ENCODE measurements at places on chromosomes 2 and 18.

- DNase-seq = no peak
- peak overlapping the region; percentile 29 for H3K27ac ChIP-seq
- H3K36me3 ChIP-seq = no peaks in the 10 kb centered on the region
- peaks cover 13% of the 10 kb centered on the region for H3K4me1 ChIP-seq
These were observed 103.5 kb downstream of the SPTBN1 start for GRCh38 chr2:54559593-54560145.

DNA sequence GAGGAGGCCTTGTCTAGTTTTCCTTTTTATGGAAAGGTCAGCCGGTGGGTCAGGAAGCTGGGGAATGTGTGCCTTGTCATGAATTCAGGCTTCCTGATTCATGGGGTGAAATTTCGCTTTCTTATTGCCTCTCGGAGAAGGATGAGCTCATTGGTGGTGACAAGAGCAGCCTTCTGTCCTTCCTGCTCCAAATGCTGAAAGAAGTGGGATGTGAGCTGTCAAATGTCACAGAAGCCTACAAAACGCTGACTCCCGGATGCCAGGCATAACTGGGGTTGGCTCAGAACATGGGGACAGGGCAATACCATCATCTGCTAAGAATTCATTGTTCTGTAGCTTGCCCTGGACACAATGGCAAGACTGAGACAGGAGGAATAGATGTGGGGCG, 55.8 kb upstream of the FAM136A start:
- no peak for DNase-seq
- H3K4me1 ChIP-seq = peaks cover 4% of the 10 kb centered on the region
- H3K27me3 ChIP-seq = no peaks in the 10 kb centered on the region
- H3K4me3 ChIP-seq = no peak overlapping the region
- H3K27ac ChIP-seq = no peak overlapping the region

DNA sequence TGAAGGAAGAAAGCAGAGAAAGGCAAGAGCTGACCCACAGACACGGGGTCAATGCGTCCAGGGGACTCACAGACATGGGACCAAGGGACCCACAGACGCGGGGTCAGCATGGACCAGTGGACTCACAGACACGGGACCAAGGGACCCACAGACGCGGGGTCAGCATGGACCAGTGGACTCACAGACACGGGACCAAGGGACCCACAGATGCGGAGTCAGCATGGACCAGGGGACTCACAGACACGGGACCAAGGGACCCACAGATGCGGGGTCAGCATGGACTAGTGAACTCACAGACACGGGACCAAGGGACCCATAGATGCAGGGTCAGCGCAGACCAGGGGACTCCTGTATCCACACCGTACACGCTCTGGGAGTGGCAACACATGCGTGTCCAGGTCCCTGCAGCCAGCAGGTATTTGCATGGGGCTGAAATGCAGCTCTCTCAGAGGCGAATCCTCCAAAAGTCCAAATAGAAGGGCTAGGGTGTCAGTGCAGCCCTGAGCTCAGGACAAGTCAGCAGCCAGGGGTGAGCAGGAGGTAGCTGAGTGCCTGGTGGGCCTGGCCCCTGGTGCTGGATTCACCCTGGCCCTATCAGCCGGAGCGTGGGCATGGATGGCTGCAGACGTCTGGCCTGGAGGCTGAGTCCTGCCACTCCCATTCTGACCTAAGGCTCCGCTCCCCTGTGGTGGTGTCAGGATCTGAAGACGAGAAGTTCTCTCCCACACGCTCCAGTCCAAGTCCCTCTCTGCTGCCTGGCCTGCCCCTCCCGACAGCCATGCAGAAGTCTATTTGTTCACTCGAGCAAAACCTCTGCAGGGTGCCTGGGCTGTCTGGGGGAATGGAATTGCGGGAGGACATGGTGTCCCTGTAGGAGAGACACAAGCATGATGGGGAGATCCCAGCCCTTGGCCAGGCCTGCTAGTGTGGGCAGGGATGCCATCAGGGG, 28.5 kb downstream of the TMEM18 start:
- no peak for DNase-seq
- no peaks in the 10 kb centered on the region for H3K36me3 ChIP-seq
- no peak overlapping the region for H3K27ac ChIP-seq
- H3K27me3 ChIP-seq = peaks cover 2% of the 10 kb centered on the region
- peaks cover 4% of the 10 kb centered on the region for H3K4me1 ChIP-seq
- no peak overlapping the region for H3K4me3 ChIP-seq

GRCh38 chr2:3325458-3326181, 52.0 kb downstream of the EIPR1 start:
- no peak overlapping the region for H3K4me3 ChIP-seq
- no peak overlapping the region for H3K27ac ChIP-seq
- no peak for DNase-seq
- peaks cover 16% of the 10 kb centered on the region for H3K36me3 ChIP-seq
- H3K27me3 ChIP-seq = no peaks in the 10 kb centered on the region

DNA sequence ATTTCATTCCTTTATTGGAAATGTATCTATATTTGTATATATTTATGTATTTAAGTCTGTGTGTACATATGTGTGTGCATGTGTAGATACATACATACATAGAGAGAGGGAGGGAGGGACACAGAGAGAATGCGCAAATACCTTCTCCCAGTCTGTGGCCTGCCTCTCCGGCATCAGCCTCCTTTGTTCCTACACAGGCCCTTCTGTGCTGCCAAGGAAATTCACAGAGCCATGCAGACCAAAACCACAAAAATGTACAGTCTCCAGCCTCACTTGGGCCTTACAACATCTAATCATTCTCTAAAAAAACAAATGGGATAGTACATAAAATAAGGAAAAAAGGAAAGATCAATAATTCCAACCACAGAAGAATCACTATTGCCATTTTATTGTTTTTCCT, 8.8 kb upstream of the CRACDL start:
- no peak overlapping the region for H3K4me3 ChIP-seq
- H3K36me3 ChIP-seq = no peaks in the 10 kb centered on the region
- peaks cover 4% of the 10 kb centered on the region for H3K4me1 ChIP-seq
- H3K27ac ChIP-seq = no peak overlapping the region
- DNase-seq = no peak
- peaks cover 13% of the 10 kb centered on the region for H3K27me3 ChIP-seq

GRCh38 chr2:164538240-164538866, 82.9 kb downstream of the GRB14 start:
- peak; percentile 26 for DNase-seq
- H3K4me1 ChIP-seq = no peaks in the 10 kb centered on the region
- no peak overlapping the region for H3K27ac ChIP-seq
- no peaks in the 10 kb centered on the region for H3K27me3 ChIP-seq

DNA sequence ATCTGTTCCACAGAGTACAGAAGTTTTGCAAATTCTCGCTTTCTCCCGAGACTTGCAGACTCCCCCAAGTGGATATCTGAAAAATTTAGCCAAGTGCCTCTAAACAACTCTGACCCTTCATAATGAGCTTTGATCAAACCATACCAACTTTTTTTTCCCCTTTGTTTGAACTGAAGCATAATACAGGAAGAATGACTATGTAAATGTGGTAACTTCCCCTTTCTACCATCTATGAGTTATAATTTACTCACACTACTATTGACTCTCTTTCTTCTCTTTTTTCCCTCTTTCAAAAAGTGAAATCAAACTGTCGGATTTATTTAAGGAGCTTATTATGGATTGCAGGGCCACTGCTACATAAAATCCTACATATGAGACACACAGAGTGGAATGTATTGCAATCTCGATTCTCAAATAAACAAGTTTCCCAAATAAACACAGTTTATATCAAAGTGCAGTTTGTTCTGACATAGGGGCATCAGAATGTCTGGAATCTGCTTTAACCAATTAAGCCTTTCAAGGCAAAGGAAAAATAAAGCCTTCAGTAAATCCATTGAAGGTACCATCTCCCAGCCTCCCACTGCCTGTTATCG, 1.4 kb upstream of the ZNF804A start:
- peaks cover 4% of the 10 kb centered on the region for H3K27me3 ChIP-seq
- no peaks in the 10 kb centered on the region for H3K4me1 ChIP-seq
- no peaks in the 10 kb centered on the region for H3K36me3 ChIP-seq
- DNase-seq = peak; percentile 20

DNA sequence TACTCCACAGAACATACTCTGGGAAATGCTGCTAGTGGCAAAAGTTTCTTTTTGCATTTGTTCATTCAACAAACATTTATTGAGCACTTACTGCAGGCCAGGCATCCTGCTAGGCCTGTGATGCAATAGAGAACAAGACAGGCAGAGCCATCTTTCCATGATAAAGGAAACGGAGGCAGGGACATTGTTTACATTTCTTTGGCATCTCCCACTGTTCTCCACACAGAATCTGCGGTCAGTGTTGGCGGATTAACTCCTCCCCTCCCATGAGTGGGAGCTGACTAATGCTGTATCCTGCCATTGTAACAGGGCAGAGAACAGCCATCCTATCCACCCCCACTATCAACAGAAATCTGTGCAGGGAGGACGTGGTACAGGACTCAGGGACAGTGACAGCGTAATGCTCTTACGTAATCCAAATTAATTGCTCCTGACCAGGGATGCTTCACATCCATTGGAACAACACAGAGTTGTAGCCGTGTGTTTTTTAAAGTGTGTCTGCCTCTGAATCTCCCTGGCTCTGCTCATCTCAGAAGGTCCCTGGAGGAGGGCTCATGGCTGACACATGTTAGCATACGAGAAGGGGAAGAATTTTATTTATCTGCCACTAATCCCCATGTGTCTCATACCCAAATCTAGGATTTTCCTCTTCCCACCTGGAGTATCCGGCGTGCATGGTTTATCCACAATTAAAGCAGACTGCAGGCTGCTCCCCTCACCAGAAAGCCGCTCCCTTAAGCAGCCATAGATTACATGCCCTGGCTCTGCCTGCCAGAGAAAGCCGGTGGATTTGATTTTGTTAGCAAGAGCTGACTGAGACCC, 32.3 kb downstream of the STEAP3 start:
- DNase-seq = no peak
- peaks cover 15% of the 10 kb centered on the region for H3K4me1 ChIP-seq
- no peaks in the 10 kb centered on the region for H3K36me3 ChIP-seq

DNA sequence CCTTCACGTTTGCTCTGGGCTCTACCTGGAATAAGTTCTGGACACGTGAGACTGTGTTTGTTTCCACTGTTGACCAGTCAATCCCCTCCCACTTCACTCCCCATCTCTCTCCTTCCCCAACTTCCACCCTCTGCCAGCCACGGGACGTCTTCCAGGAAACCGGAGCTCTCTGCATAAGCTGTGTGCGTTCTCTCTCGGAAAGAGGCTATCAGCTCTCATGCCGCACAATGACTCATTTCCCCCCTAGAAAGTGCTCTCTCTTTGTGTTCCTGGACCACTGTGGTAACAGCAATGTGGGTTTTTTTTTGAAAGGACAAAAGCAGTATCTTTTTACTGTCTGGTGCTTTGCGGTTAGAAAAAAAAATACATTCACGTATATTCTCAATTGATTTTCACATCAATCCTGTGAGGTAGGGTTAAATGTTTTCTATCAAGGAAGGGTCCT, 10.2 kb downstream of the PROKR1 start:
- H3K4me1 ChIP-seq = peaks cover 8% of the 10 kb centered on the region
- DNase-seq = no peak
- no peak overlapping the region for H3K4me3 ChIP-seq
- no peak overlapping the region for H3K27ac ChIP-seq
- no peaks in the 10 kb centered on the region for H3K27me3 ChIP-seq
- no peaks in the 10 kb centered on the region for H3K36me3 ChIP-seq

- H3K4me3 ChIP-seq = no peak overlapping the region
- no peak overlapping the region for H3K27ac ChIP-seq
- H3K4me1 ChIP-seq = no peaks in the 10 kb centered on the region
- no peak for DNase-seq
- no peaks in the 10 kb centered on the region for H3K36me3 ChIP-seq
These were observed 22.6 kb upstream of the PROKR1 start for GRCh38 chr2:68620772-68621171.

- no peak overlapping the region for H3K27ac ChIP-seq
- no peak overlapping the region for H3K4me3 ChIP-seq
- no peak for DNase-seq
- H3K4me1 ChIP-seq = peaks cover 24% of the 10 kb centered on the region
These were observed 54.1 kb upstream of the HS6ST1 start for GRCh38 chr2:128372621-128373341.

- H3K4me1 ChIP-seq = no peaks in the 10 kb centered on the region
- no peaks in the 10 kb centered on the region for H3K27me3 ChIP-seq
- DNase-seq = no peak
- no peak within 1 kb of the TSS for H3K4me3 ChIP-seq
- H3K27ac ChIP-seq = no peak within 1 kb of the TSS
- no peaks in the 10 kb centered on the region for H3K36me3 ChIP-seq
These were observed at the start of gene DSG3 for GRCh38 chr18:31447530-31448191. DSG3 (plus strand) TSS chr18:31447741; CDS start chr18:31447878, 137 bp downstream.

DNA sequence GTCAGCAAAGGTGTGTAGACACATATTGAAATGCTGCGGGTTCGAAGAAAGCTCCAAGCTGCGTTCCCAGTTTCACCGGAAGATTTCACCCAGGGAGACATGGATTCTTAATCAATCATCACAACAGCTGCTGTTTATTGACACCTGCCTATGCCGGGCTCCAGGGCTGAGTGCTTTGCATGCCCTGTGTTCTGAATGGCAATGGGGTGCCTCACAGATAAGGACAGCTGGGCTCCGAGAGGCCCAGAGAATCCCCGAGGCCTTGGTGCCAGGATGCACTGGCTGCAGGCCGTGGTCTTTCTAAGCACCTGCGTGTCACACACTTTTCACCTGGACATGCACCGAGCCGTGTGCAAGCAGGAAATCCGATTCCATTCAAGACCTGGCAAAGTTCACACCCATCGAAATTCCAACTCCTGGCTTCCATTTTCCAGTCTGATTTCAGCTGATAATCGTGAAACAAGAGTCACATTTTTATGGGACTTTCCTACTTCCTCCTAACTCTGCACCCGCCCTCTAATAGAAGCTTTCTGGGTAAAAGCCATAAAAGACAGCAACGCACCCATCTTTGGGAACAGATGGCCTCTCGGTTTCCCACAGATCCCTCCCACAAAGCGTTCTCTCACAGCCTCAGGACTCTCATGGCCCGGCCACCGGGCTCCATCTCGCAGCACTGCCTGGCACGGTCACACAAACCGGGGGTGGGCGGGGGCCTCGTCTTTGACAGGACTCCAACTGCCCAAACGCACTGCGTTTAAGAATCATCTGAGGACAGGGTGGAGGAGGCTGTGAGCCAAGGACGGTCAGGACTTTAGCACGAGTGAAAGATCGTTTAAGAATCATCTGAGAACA, 245.6 kb upstream of the SALL3 start:
- no peak overlapping the region for H3K27ac ChIP-seq
- no peak overlapping the region for H3K4me3 ChIP-seq
- H3K36me3 ChIP-seq = no peaks in the 10 kb centered on the region
- no peaks in the 10 kb centered on the region for H3K27me3 ChIP-seq

- DNase-seq = no peak
- H3K4me1 ChIP-seq = no peaks in the 10 kb centered on the region
- no peak overlapping the region for H3K27ac ChIP-seq
- no peak overlapping the region for H3K4me3 ChIP-seq
- H3K27me3 ChIP-seq = no peaks in the 10 kb centered on the region
- peaks cover 8% of the 10 kb centered on the region for H3K36me3 ChIP-seq
These were observed 15.9 kb downstream of the POLI start for GRCh38 chr18:54284981-54285785.

DNA sequence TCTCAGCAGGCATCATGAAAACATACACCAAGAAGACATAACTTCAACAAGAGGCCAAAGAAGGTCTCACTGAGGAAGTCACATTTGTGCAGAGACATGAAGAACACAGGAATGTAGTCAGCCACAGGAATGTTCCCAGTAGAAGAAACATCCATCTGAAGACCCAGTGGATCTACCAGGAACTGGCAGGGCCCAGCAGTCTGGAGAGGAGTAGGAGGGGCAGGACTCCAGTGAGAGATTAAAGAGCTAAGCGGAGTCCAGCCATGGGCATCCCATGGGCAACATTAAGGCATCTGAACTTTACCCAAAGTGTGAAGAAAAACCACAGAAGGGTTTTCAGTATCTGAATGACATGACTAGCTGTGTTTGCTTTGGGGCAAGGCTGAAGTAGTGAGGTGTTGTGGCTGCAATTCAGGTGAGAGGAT, 103.1 kb downstream of the UPP2 start:
- H3K27me3 ChIP-seq = no peaks in the 10 kb centered on the region
- H3K4me1 ChIP-seq = no peaks in the 10 kb centered on the region
- H3K27ac ChIP-seq = no peak overlapping the region

All from neuronal stem cell (in vitro differentiated cells).